SJSA1 (cell line): ENCODE measurements at places on chromosomes 2 and 18. TPM values are rescaled to one million over a fixed set of nuclear protein-coding genes. Genes with fewer than 3 reads are reported as not detected.

- no peaks in the 10 kb centered on the region for H3K27me3 ChIP-seq
- peaks cover 21% of the 10 kb centered on the region for H3K4me1 ChIP-seq
- H3K36me3 ChIP-seq, result peaks cover 24% of the 10 kb centered on the region
- H3K4me3 ChIP-seq, result no peak overlapping the region
- peak overlapping the region; percentile 75 for H3K27ac ChIP-seq
- DNase-seq, result peak; percentile 89
These were observed 74.2 kb downstream of the RAB31 start for GRCh38 chr18:9782073-9782857.

GRCh38 chr18:79570266-79571201 is 109.1 kb upstream of the CTDP1 start:
- no peaks in the 10 kb centered on the region for H3K27me3 ChIP-seq
- H3K4me3 ChIP-seq, result peak overlapping the region; percentile 16
- no peaks in the 10 kb centered on the region for H3K36me3 ChIP-seq
- peaks cover 52% of the 10 kb centered on the region for H3K4me1 ChIP-seq
- peak overlapping the region; percentile 79 for H3K27ac ChIP-seq

DNA sequence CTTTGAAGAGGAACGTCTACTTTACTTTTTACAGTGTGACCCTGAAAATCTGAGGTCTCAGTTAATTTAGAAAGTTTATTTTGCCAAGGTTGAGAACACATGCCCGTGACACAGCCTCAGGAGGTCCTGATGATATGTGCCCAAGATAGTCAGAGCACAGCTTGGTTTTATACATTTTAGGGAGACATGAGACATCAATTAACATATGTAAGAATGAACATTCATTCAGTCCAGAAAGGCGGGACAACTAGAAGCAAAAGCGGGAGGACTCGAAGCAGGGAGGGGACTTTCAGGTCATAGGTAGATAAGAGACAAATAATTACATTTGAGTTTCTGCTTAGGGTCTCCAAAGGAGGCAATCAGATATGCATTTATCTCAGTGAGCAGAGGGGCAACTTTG is 23.7 kb downstream of the ELMOD3 start:
- H3K4me1 ChIP-seq, result peaks cover 46% of the 10 kb centered on the region
- no peak for DNase-seq
- peaks cover 43% of the 10 kb centered on the region for H3K36me3 ChIP-seq
- H3K27me3 ChIP-seq, result no peaks in the 10 kb centered on the region
- H3K4me3 ChIP-seq, result no peak overlapping the region

DNA sequence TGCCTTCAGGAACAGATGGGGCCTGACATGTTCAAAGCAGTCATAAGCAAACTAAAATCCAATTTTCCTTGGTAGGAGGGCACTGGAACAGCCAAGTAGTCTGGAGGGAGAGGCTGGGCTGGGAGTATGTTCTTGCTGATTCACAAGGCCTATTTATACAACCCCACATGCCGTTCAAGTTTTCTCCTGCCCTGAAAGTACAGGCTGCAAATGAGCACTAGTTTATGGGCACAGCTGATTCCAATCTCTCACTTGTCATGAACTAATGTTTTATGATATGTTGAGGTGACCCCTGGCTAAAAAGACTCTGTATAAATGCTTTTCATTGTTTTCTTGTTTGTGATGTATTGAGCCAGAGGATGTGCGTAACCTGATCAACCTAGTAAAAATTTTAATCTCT is 183.4 kb upstream of the SRD5A2 start:
- H3K27ac ChIP-seq, result no peak overlapping the region
- H3K27me3 ChIP-seq, result no peaks in the 10 kb centered on the region; the same call in 1 of the 2 replicates
- no peak overlapping the region for H3K4me3 ChIP-seq
- no peaks in the 10 kb centered on the region for H3K36me3 ChIP-seq
- H3K4me1 ChIP-seq, result no peaks in the 10 kb centered on the region

GRCh38 chr2:221517146-221517695 is 54.9 kb downstream of the EPHA4 start:
- H3K4me3 ChIP-seq, result no peak overlapping the region
- H3K4me1 ChIP-seq, result peaks cover 15% of the 10 kb centered on the region
- no peak for DNase-seq
- no peaks in the 10 kb centered on the region for H3K36me3 ChIP-seq

GRCh38 chr2:175430236-175430635 is 248.7 kb upstream of the ATP5MC3 start:
- H3K36me3 ChIP-seq, result no peaks in the 10 kb centered on the region
- H3K27ac ChIP-seq, result no peak overlapping the region
- no peak overlapping the region for H3K4me3 ChIP-seq
- H3K4me1 ChIP-seq, result no peaks in the 10 kb centered on the region

- H3K4me1 ChIP-seq, result no peaks in the 10 kb centered on the region
- H3K27me3 ChIP-seq, result no peaks in the 10 kb centered on the region
- no peak for DNase-seq
- H3K27ac ChIP-seq, result no peak overlapping the region
- H3K4me3 ChIP-seq, result no peak overlapping the region
These were observed 213.9 kb upstream of the MAP2 start for GRCh38 chr2:209209943-209210342.

GRCh38 chr2:71851094-71851750 is 296.4 kb downstream of the CYP26B1 start:
- H3K4me3 ChIP-seq, result no peak overlapping the region
- DNase-seq, result peak; percentile 9
- no peak overlapping the region for H3K27ac ChIP-seq
- no peaks in the 10 kb centered on the region for H3K36me3 ChIP-seq
- 0 out of 2 replicates have a peak, but pooled peaks cover 2% of the 10 kb centered on the region for H3K27me3 ChIP-seq

DNA sequence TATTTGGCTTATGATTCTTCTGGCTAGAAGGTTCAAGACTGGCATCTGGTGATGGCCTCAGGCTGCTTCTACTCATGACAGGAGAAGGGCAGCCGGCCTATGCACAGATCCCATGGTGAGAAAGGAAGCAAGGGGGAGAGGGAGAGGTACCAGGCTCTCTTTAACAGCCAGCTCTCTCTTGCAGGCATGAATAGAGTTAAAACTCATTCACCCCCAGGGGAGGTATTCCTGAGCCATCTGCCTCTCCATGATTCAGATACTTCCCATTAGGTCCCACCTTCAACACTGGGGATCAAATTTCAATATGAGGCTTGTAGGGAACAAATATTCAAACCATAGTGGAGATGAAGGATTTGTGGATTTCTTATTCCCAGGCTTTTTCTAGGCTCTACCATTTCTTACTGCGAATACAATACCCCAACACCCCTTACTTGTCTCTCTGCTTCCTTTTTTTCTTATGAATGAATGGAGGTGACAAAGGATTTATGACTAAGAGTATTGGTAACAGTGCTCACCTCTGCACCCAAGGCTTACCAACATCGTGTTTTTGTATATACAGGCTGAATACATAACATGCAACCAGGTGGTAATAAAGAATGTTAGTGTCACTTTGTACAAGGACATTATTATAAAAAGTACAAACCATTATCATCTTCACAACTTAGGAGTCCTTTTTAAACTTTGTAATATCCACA is 454.6 kb upstream of the TRIB2 start:
- no peak overlapping the region for H3K27ac ChIP-seq
- no peaks in the 10 kb centered on the region for H3K4me1 ChIP-seq
- DNase-seq, result no peak
- H3K36me3 ChIP-seq, result no peaks in the 10 kb centered on the region
- no peaks in the 10 kb centered on the region for H3K27me3 ChIP-seq

The APCDD1 gene
- total RNA-seq, result not detected in 2 replicates

The RASGRP3 gene
- 7.5 and 11.6 TPM in 2 replicates for total RNA-seq
